ENCODE measurements at places on chromosomes 6 and 20.

GRCh38 chr20:15703171-15703911 is 869.9 kb downstream of the KIF16B start:
- no peak for DNase-seq

- peak; percentile 36 for DNase-seq
Observed at GRCh38 chr6:6008648-6009421, 2.1 kb upstream of the NRN1 start.

DNA sequence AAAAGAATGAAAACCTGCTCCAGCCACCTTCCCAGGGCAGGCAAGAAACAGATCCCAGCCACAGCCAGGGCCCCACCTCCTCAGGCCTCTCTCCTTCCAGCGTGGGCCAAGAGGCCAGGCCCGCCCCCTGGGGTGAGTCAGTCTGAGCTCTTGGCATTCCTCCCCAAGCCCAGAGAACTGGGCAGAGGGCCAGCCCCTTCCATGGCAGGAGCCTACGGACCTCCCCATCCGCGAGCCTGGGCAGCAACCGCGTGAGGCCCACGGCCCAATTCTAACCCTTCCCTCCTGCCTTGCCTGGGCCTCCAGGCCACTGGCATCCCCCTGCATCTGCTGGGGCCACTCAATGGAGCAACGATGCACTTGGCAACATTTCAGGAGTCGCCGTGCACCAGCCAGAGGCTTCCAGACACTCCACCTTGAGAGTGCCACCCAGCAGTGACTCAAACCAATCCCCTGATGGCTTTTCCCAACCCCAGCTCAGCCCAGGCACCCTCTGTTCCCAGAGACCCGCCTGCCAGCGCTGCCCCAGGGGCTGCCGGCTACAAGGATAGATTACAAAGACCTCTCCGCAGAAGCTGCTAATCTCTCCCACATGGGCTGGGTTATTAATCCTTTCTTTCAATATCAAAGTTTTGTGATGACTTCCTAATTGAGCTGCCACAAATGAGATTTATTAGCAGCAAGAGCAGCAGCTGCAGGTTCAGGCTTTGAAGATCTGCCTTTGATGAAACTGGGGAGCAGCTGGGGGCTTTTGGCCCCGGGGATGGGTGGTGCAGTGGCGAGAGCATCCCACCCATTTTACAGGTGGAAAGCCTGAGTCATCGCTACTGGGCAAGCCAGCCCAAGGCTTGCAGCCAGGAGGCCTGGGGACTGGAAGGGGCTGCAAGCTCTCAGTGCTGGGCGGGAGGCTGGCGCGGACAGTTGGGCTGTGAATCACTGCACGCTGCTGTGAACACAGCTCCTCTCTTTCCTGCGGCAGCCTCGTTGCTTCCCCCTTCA is 85.7 kb downstream of the NFATC2 start:
- DNase-seq, result no peak

DNA sequence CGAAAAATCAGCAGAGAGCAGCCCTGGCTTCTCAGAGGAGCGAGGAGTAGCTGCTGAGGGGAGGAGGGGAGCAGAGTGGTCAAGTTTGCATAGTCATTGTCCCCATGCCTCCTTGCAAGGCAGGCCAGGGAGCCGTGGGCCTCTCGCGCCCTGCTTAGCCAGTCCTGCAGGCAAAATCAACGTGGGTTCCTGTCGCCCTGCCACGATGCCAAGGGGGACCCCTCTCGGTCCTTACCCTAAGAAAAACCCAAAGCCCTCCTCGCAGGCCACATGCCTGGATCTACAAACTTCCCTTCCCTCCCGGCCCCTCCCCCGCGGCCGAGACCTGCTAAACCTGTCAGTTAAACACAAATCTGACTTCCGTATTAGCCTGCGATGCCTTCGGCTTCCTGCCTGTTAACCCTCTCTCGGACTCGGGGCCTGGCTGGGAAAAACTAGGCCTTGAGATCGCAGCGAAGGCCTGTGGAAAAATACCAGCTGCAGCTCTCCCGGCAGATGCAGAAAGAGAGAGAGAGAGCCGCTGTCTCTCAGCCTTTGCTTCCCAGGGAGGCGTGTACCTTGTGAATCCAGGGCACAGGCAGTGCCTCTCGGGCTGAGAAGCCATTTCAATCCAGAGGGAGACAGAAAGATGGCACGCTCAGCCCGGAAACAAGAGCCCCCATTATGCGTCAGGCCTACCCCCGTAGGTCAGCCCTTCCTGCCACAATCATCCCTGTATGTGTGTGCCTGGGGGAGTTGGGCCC is 968 bp upstream of the ZMYND8 start:
- DNase-seq, result peak; percentile 79

DNA sequence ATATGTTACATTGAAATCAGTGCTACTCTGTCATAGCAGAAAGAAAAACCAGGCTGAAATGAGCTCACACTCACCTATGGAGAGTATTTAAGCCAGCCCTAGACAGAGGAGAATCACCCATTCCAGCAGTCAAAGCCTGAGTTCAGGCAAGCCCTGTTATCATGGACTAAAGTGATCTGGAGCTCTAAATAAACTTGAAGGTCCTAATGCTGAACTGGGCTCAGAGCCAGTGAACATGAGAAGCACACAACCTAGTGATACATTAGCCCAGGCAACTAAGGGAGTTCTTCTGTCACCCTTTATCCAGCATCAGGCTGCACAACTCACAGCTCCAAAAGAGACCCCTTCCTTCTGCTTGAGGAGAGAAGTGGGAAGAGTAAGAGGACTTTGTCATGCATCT is 425.0 kb downstream of the COL12A1 start:
- no peak for DNase-seq

Measured in bone marrow (tissue), 2 donors.